ENCODE measurements at places on chromosomes 6 and 20.

DNA sequence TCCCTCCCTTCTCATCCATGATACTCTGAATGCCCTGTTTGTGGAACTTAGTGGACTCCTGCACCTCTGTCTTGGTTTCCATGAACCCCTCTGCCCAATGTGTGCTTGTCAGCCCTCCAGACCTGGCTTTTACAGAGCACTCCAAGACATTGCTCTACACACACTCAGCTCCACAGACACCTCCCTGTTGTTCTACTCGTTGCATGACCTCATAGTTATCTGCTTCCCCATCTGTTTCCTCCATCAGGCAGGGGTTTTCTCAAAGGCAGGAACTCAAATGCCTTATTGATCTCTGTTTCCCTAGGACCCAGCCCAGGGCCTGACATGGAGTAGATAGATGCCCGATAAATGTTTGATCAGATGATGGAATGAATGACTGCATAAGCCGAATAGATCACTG lies 13.3 kb downstream of the PLCG1 start:
- no peak for DNase-seq

DNA sequence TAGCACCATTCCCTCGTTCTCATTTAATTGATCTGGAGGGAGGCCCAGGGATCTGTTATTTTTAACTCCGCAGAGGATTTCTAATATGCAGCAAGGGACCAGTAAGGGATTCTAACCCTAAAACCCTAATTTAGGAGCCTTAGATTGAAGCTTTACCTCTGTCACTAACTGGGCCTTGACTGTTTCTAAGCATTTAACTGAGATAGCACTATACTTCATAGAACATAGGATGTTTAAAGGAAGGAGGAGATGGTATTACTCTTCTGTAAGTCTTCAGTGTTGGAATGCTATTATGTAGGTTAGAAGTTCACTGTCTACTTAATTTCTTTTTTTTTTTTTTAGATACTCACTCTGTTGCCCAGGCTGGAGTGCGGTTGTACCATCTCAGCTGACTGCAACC lies 242.5 kb downstream of the ZFAND3 start:
- DNase-seq, result no peak

DNA sequence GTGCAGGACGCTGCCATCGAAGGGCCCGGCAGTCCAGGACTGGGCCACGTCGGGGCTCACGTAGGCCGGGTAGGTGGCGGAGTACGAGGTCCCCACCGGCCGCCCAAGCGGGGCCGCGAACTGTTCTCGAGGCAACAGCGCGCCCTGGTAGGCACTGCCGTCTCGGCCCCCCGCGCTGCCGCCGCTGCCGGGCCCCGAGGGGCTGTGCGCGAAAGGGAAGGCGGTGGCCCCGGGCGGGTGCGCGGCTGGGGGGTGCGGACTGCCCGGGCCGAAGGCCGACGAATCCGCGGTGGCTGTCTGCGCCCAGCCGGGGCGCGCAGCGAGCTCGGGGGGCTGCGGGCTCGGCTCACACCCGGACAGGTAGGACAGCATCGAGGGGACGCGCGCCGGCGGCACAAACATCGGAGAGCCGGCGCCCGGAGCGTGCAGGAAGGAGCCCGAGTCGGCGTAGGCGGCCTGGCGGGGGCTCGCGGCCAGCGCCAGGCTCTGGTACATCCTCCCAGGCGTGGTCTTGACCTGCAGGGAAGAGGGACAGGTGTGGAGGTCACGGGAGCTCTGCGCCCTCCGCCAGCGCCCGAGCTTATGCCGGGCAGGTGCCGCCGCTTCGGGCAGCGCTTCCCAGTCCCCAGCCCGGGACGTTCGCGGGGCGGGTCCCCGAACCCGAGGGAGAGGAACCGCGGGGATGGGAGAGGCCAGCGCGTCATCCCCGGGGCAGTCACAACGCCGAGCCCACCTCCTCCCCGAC lies 596 bp downstream of the GATA5 start:
- DNase-seq, result no peak

DNA sequence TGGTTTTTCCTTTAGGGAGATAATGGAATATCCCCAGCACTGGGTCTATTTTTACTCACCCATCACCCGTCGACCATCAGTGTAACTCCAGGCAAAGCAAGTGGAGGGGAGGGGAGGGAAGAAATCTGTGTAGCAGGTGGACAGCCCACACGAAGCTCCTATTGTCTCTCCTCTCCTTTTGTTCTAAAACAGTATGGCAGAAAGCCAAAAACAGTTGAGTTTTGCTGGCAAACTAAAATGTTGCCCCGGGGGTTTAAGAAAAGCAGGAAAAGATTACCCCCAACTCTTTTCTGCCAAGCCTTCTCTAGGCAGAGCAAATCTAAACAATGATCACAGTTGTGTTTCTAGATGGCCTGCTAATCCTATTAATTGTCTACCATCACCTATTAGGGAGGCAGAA lies 89.7 kb downstream of the PREP start:
- no peak for DNase-seq

- no peak for DNase-seq
Measured at GRCh38 chr6:50826037-50826761, 7.5 kb downstream of the TFAP2B start.

DNA sequence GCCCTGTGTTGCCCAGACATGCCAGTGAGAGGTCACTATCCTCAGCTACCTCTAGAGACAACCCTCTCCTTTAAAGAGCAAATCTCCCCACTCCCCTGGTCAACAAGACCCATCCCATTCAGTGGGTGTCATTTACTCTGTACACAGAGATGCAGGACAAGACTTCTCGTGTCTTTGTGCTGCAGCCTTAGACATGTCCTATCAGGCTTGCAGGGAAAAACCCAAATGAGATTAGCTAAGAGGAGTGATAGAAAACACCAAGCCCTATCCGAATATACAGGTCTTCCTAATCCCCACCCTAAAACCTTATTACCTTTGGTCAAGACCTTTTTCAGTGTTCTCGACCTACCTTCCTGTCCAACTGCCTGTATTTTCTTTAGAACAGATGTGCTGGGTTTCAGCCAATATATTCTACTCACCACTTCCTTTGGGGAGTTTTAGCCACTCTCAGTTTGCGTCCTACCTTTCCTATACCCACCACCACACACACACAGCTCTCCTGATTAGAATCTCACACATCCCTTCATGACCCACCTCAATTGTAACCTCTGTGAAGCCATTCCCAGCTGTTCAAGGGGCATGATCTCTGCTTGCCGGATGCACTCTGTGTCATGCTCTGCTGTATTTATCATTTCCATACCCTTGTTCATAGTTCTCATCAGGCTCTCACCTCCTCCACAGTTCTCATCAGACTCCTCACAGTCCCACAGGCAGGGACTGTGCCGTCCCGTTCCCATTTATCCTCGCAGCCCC lies 39.7 kb downstream of the TRAM2 start:
- no peak for DNase-seq

GRCh38 chr6:87237804-87238203 lies 82.4 kb downstream of the ZNF292 start:
- no peak for DNase-seq

- DNase-seq, result no peak
Measured at GRCh38 chr6:14804001-14804784, 441.7 kb upstream of the JARID2 start.

GRCh38 chr20:10626896-10627295 lies 46.9 kb downstream of the JAG1 start:
- DNase-seq, result no peak

DNA sequence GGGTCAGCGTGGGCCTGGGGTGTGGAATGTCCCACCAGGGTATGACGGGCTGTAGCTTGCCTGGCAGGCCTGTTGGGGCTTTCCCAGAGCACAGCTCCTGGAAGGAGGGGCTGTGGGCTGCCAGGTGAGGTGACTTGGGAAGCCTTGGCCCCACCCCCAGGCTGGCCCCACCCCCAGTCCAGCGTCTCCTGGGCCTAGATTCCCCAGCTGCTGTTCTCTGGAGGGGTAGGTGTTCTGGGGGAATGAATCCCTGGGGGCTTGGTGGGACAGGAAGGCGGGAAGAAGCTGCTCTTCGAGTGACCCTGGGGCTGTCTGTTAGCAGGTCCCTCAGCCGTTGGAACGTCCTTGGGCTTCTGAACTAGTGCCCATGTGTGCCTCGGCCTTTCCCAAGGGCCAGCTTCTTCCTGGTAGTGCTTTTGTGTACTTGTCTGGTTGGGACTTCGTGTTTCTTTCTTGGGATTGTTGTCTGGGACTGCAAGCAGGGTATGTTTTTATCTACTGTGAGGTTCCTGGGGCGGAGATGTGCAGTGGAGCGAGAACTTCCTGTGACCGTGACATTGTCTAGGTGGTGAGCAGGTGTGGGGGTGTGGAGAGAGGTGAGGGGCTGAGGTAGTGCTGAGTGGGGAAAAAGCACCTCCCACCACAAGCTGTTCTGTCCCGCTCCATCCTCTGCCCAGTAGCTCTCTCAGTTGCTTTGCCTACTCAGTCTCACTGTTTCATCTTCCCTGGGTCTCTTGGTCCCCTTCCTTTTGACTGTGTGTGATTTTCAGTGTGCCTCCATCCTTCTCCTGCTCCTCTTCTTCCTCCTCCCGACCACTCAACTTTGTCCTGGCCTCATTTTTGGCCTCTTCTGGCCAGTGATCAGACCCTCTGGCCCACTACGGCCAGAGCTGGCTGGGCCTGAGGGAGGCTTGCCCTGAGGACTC lies 1.3 kb upstream of the DDR1 start:
- DNase-seq, result no peak

- DNase-seq, result no peak
Measured at GRCh38 chr20:38377039-38377685, 30.9 kb downstream of the LBP start.

- DNase-seq, result no peak
Measured at GRCh38 chr6:168835991-168836390, 395.0 kb downstream of the SMOC2 start.

DNA sequence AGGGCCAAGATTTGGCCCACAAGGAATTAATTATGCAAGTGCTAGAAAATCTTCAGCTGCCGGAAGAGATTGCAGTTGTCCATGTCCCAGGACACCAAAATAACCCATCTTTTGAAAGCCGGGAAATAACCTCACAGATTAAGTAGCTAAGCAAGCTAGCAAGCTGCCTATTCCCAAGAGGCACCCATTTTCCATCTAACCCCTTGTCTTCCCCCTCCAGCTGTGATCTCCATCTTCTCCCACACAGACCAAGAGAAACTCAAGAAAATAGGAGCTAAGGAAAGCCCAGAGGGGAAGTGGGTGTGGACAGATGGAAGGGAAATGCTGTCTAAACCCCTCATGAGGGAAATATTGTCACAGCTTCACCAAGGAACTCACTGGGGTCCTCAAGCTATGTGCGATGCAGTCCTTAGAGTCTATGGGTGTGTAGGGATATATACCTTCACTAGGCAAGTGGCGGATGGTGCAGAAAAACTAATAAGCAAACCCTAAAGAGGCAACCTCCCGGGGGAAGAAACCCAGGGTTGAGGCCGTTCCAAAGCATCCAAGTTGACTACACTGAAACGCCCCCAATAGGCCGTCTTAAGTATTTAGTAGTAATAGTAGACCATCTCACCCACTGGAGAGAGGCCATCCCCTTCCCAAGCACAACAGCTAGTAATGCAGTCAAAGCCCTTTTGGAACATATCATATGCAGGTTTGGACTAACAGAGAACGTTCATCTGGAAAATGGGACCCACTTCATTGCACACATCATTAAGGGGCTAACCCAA lies 64.3 kb upstream of the PRSS16 start:
- no peak for DNase-seq

- no peak for DNase-seq
Measured at GRCh38 chr20:20079102-20079784, 26.9 kb downstream of the CFAP61 start.

GRCh38 chr6:147223736-147224135 lies 19.5 kb downstream of the STXBP5 start:
- DNase-seq, result no peak

GRCh38 chr6:114343782-114344144 lies 940 bp upstream of the HS3ST5 start:
- DNase-seq, result no peak

- DNase-seq, result no peak
Measured at GRCh38 chr6:19803331-19804204, 33.6 kb upstream of the ID4 start.

DNA sequence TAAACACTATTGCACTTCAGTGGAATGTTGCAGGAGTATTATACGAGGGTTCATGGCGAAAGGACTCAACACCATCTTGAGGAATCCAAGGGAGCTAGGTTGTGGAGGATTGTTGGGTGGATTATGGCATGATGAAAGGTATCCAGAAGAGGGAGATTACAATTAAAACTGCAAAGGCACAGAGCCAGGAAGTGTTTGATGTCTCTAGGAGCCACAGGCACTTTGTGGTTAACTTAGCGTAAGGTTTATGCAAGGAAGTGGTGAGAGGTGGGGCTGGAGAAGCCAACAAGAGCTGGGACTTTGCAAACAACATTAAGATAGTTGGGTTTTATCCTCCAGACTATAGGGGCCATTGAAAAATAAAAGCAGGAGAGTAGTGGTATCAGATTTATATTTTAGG lies 86.6 kb upstream of the TPD52L1 start:
- DNase-seq, result no peak

DNA sequence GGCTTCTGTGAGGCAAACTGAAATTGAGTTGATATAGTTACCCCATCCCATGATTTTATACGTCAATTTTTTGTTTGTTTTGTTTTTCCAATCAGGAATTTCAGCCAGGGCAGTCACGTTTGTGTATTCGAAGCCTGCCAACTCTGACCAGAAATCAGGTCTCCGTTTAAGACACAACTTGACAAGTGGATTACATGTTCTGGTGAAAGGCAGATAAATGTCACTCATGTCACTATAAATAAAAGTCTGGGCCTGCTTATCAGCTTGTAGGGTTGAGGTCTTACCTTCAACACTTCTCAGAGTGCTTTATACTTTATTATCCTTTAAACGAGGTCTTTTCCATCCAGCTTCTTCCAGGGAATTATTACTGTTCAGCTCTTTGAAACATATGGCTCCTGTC lies 8.4 kb upstream of the XRN2 start:
- DNase-seq, result no peak

GRCh38 chr6:8079126-8079525 lies 14.9 kb upstream of the BLOC1S5 start:
- no peak for DNase-seq

DNA sequence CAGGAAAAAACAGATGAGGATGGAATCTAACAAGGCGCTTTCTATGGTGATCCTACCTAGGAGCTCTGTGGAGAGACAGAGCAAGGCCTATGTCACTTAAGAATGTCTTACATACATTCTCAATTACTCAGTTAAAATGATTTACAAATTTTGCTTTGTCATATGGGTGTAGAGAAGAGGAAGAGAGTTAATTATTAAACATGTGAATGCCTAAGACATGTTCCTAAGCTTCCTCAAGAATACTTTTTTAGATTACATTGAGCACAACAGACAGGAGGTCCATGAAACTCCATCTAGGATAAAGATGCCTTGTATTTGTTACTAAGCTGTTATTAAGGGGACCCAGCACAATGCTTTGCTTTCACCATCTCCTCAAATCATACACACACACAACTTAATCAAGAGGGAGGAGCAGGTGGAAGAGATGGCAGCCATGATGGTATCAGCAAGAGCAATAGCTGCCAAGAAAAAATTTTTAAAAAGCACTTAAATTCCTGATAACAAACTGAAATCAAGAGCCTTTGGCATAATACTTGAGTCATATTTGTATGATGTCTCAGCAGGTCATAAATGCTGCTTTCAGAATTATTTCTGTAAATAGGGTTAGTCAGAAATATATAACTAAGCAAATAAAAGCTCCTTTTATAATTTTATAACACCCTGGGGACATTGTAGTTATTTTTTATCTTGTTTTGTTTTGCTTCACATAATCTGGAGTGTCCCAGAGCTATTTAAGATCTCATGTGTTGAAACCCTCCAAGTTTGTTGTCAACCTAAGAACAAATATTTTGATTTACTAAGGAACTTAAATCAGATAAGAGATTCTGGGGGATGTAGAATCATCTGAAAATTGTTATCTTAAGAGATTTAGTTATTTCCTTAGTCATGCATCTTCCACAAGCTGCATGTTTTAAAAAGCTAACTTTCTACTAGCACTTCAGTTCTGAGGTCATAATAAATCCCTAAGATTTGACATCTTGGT lies 70.0 kb upstream of the CD2AP start:
- no peak for DNase-seq

- no peak for DNase-seq
Measured at GRCh38 chr6:43970068-43970912, 157.0 kb downstream of the MRPL14 start.
